Mucosa of gallbladder (tissue), 1 donor: ENCODE measurements at places on chromosomes 5 and 9.
A peak's percentile ranks its signal among the peaks of the same experiment; 100 is the strongest.

- peak; percentile 45 for DNase-seq
Measured at GRCh38 chr9:136345281-136346156, 18.0 kb downstream of the DNLZ start.

DNA sequence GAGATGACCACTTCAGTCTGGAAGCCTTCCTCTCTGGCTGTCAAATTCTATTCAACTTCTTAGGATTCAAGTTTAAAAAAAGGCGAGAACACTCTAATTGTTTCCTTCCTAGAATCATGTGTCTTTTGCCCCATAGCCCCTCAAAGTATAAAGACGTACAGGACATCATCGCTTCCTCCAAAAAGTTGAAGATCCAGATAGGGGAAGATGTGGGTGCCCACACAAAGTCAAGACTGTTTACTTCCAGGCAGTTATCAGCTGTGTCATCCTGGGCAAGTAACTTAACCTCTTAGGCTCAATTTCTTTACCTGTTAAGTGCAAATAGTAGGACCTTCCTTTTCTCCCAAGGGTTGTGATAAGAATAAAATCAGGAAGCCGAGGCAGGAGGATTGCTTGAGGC is 40.1 kb downstream of the PPARGC1B start:
- DNase-seq = no peak

- no peak for DNase-seq
Measured at GRCh38 chr9:120655005-120655622, 59.2 kb downstream of the MEGF9 start.

DNA sequence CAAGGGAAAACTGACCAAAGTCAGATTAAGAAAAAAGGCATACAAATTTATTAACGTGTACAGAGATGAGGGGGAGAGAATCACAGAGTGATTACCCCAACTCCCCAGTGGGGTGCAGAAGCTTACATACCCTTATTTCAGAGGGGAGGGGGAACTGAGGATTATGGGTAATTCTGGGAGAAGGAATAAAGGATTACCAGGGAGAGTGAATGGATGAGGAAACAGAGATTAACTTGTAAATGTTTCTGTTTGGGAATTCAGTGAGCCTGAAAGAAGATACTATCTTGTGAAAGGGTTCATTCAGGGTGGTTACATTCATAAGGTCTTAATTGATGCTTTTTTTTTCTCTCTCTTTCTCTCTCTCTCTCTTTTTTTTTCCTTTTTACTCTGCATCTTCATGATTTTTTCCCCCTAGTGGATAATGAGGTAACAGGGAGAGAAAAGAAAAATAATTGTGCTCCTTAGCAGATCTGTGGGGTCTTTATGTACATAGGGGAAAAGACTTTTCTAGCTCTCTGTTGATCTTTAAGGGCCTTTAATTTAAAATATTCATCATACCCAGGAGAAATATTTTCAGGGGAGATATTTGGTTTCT is 49.4 kb downstream of the TARS1 start:
- DNase-seq = no peak

DNA sequence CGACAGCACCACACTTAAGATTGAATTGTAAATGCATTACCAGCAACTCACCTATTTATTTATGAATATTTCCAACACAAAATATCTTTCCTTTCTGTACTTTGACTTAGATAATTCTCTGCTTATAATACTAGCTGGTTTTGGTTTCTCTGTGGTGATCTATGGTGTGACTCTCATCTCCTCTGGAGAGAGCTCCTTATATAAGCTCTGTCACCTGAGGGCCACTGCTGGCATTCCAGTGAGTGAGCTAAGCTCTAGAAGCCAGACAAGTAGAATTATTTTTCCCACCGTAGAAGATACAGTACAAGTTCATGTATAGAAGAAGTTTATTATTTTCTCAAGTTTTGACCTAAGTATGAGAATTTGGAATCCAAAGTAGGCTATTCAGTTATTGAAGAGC is 111.5 kb downstream of the CDC42SE2 start:
- DNase-seq = no peak

DNA sequence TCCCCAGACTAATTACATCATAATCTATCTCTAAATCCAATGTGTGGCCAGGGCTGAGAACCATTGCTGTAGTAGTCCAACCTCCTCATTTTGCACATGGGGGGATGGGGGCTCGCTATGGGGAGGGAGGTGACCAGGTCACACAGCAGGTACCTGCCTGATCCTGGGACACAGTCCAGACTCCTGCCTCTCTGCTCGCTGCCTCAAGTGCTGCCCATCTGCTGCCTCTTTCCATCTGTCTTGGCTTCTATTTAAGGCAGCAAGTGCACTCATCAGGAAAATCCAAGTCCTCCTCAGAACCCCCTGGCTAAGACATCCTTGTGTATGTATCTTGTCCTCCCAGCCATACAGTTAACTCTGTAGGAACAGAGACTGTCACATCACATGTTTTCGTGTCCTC is 57.7 kb upstream of the FRRS1L start:
- no peak for DNase-seq

DNA sequence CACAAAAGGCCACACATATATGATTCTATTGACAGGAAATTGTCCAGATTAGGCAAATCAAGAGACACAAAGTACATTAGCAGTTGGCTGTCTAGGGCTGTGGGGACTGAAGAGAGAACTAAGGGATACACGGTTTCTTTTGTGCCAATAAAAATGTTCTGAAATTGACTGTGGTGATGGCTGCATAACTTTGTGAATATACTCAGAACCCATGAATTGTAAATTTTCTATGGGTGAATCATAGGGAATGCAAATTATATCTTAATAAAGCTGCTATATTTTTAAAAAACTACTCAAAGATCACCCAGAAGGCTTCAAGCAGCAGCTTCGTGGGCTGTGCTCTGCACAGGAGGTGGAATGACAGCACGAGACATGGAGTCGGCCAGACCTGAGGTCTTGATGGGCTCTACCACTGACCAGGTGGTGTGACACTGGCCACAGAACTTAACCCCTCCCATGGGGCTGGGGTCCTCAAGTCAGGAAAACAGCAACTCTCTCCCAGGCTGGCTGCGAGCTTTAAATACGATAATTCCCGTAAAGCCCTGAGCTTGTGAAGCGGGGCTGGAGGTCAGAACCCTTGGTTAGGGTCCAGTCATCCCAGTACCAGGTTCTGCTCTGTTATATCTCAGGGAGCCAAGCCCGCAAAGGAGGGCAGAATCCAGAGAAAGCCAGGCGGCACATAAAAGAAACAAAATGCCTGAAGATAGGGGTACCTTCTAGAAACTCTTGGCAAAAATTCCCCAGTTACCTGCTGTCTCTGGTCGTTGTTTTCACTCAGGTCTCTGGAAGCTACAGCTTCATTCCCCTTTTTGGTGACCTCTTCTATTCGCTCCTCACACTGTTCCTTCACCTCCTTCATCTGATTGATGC is 59.1 kb downstream of the GOLM1 start:
- DNase-seq = no peak

GRCh38 chr5:148514344-148514743 is 130.6 kb downstream of the FBXO38 start:
- no peak for DNase-seq

- peak; percentile 18 for DNase-seq
Measured at GRCh38 chr5:139014726-139015125, 139.6 kb upstream of the LRRTM2 start.

GRCh38 chr5:159567461-159567860 is 237.2 kb upstream of the IL12B start:
- DNase-seq = no peak

- DNase-seq = no peak
Measured at GRCh38 chr5:66255714-66256113, 111.6 kb downstream of the SREK1 start.

- no peak for DNase-seq
Measured at GRCh38 chr9:115922444-115922843, 231.1 kb upstream of the PAPPA start.

DNA sequence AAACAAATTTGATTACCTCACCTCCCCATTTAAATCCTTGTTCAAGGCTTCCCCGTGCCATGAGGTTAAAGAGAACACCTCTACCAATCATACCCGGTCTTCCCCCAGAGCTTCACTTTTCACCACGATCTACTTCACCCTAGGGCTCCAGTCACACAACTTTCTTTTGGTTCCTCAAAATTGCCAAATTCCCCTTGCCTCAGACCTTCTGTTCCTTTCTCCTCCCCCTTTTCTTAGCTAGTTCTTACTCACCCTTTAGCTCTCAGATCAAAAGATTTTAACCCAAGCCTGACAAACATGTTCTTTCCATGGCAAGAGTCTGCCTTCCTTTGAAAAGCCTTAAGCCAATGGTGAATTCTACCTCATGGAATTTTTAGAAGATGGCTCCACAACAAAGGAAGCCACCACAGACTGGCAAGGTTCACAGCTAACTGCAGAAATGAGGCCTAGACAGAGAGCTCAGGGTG is 56.7 kb downstream of the MAPKAP1 start:
- no peak for DNase-seq

- DNase-seq = no peak
Measured at GRCh38 chr5:127602481-127602880, 46.4 kb upstream of the CTXN3 start.

DNA sequence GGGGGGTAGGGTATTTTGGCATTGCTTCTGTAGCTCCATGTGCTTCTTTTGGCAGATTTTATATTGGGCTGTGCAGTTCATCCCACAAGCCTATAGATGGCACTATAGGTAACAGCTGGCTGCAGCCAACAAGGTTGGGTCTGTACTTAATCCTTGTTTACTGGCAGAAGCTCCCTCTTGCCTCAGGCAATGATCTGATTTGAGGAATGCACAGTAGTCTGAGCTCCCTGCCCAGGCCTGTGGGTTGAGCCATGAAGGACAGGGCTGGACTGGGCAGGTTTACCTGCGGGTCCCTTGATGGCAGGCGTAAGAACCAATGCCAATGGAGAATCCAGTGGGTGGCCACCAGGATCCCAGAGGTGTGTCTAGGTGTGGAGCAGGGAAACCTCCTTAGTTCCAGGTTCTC is 11.7 kb upstream of the OR1J2 start:
- peak; percentile 14 for DNase-seq

GRCh38 chr9:95429096-95429495 is 87.7 kb downstream of the PTCH1 start:
- no peak for DNase-seq

GRCh38 chr5:23013395-23013998 is 160.4 kb upstream of the CDH12 start:
- no peak for DNase-seq

DNA sequence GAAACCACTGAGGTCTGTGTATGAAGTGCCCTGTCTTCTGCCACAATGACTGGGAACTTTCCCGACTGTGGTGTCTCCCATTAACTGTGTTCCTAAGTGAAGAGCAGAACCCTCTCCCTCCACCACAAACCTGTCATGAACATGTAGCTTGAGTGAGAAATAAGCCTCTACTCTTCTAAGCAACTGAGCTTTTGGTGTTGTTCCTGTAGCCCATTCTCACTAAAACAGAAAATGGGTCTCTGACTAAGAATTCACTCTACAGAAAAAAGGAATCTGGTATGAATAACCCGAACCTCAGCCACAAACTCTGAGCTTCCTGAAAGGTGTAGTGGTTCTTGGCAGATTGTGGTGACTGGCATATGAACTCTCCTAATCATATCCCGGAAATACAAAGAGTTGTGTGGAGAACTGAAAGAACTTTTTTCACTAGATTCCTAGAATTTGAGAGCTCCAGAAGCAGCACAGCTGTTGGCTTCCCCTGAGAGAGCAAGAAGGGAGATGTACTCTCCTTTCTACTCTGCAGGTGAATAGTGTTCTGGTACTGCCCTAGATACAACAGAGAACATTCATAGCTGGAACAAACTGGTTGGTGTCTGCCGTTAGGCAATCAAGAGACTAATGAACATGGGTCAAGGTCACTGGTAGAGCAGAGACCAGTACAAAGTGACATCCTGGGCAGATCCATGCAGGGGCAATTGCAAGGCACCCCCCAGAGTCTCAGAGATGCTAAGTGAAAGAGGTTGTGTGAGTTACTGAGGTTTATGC is 283.8 kb downstream of the PDE4D start:
- DNase-seq = no peak

- DNase-seq = no peak
Measured at GRCh38 chr5:149365418-149365817, 7.6 kb downstream of the PCYOX1L start.

GRCh38 chr9:89409466-89409865 is 88.4 kb downstream of the SEMA4D start:
- DNase-seq = no peak

DNA sequence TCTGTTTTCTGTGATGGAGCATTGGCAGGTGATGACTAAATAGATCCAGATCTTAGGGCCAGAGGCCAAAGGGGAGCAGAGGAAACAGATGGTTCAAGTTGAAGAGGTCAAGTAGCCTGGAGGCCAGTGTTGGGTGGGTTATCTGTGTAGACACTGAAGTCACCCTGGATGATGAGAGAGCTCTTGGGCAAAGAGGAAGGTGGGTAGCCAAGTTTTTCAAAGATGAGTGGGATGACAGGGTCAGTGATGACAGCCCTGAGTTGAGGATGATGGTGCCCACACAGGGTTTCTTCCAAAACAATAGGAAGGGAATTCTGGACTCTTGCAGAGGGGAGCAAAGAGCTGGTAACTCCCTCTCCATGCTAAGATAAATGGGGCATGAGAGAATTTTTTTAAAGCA is 76.6 kb downstream of the CD180 start:
- no peak for DNase-seq

DNA sequence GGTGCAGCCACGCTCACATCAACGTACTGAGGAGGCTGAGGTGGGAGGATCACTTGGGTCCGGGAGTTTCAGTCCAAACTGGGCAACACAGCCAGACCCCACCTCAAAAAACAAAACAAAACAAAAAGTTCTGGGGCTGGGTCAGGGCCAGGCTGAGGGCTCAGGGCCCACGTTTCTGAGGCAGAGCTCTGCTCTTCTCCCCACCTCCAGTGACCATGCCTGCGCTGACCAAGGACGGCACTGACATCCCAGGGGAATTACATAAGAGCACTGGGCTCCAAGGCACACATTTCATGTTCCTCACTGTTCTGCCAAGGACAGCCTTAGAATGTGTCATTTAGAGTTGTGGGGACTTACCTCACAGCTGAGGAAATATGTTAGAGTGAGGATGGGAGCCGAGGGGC is 40.4 kb upstream of the TESK1 start:
- DNase-seq = no peak

- peak; percentile 67 for DNase-seq
Measured at GRCh38 chr5:136192526-136193321, at the start of gene SMIM32. Gene SMIM32, minus strand, starts transcription at chr5:136193162. Its CDS starts 638 bp downstream, at chr5:136192524.

- no peak for DNase-seq
Measured at GRCh38 chr9:75105841-75106240, 17.5 kb downstream of the OSTF1 start.

- no peak for DNase-seq
Measured at GRCh38 chr5:117337064-117337749, 762.6 kb upstream of the SEMA6A start.

- DNase-seq = no peak
Measured at GRCh38 chr5:171825051-171825450, 39.4 kb downstream of the SMIM23 start.

DNA sequence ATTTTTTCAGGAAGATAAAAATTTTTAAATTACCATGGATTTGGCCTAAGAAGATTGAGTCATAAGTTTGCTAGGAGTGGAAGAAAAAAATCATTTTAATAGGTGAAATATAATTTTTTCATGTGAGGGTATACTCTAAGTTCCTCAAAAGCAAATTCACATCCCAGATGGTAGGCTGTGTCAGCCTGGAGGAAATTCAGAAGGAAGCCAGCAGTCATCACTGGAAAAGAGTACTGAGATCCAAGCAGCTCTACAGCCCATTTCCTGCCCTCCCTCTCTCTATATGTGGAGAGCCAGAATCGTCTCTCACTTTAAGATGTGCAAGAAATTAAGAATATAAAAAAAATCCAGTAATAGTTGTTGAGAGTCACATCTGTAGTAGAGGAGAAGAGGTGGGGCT is 126.5 kb upstream of the CDH18 start:
- no peak for DNase-seq

- no peak for DNase-seq
Measured at GRCh38 chr9:36671561-36671960, 98.9 kb downstream of the MELK start.
